ENCODE measurements at places on chromosomes 4 and X.
A peak's percentile ranks its signal among the peaks of the same experiment; 100 is the strongest.

DNA sequence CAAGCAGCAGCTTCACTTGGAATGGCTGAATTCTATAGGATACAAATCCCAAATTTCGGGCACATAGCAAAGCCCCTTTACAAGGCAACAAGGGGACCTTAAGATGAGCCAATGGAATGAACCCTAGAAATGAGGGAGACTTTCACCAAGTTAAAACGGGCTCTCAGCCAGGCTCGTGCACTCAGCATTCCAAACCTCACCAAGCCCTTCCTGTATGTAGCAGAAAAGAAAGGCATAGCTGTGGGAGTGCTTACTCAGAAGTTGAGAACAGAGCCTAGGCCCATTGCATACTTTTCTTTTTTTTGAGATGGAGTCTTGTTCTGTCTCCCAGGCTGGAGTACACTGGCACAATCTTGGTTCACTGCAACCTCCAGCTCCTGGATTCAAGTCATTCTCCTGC lies 10.8 kb upstream of the HERC5 start:
- no peak for DNase-seq

GRCh38 chrX:110962451-110962850 lies 133.5 kb upstream of the PAK3 start:
- no peak for DNase-seq

- DNase-seq = peak; percentile 43
These were observed 407.9 kb downstream of the PCDH18 start for GRCh38 chr4:137124278-137124932.

- DNase-seq = peak; percentile 30
These were observed 568 bp downstream of the NIPAL1 start for GRCh38 chr4:48017108-48017571.

- no peak for DNase-seq
These were observed 146.7 kb upstream of the PITX2 start for GRCh38 chr4:110769578-110769977.

Measured in NCI-H1105 treated with DMSO at 0.1 percent for 48 hours (cell line).